DMS153 (cell line): ENCODE measurements at places on chromosomes 12 and 14.
A peak's percentile ranks its signal among the peaks of the same experiment; 100 is the strongest.

- DNase-seq: no peak
These were observed 6.6 kb downstream of the OR9K2 start for GRCh38 chr12:55132816-55133215.

DNA sequence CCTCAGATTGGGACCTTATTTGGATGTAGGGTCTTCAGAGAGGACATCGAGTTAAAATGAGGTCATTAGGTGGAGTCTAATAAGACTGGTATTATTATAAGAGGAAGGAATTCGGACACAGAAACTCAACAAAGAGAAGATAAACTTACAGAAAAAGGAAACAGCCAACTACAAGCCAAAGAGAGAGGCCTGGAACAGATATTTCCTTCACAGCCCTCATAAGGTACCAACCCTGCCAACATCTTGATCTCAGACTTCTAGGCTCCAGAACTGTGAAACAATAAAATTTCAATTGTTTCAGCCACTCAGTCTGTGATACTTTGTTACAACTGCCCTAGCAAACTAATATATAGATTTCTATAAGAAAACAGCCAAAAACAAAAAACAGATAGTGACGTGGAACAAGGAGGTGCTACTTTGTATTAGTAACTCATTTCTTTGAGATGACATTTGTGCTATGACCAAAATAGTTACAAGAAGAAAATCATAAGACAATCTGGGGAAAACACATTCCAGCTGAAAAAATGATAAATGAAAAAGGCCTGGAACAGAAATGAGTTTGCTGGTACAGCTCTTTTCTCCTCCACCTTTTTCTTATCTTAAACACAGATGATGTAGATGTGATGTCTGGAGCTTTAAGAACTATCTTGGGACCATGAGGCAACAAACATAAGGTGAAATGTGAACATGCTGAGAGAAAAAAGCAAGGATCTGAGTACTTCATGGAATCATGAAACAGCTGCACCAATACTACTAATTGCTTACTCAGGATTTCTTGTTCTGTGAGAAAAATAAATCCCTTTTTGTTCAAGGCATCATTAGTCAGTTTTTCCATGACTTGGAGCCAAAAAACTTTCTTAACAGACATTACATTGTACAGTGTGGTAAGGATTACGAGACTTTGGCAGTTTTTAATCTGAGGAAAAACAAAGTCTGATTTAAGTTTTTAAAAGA lies 243.2 kb downstream of the ANO6 start:
- no peak for DNase-seq

GRCh38 chr14:92570674-92571262 lies 57.2 kb downstream of the RIN3 start:
- no peak for DNase-seq

GRCh38 chr12:105748806-105749600 lies 389.8 kb downstream of the NUAK1 start:
- DNase-seq: no peak

GRCh38 chr12:12488823-12489550 lies 73.7 kb downstream of the DUSP16 start:
- no peak for DNase-seq

DNA sequence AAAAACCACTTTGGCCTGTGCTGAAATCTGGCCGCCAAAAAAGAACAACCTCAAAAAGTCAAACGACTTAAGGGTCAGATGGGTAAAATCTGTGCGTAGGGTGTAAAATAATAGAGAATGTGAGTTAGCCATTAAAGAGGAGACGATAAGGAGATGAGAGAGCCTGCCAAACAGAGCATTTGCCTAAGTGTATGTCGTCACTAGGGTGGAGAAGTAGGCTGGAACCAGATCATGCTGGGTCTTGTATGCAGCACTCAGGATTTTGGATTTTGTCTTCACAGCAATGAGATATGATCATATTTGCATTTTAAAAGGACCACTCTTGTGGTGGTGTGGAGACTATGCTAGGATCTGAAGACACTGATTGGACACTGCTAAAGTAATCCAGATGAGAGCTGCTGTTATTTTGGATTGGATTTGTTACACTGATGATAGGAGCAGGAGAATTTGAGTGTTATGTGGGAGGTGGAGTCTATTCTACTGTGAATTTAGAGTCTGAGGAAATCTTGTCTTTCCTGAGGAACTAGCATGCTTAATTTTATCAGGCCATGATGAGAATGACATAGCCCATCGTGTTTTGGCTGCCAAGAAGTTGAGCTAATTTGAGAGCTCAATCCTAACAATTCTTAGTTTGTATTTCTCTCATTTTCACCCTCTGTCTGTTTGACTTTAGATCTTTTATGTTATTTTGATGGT lies 24.8 kb upstream of the DBX2 start:
- DNase-seq: no peak

GRCh38 chr12:51589060-51589459 lies 2.0 kb upstream of the SCN8A start:
- DNase-seq: no peak

- DNase-seq: no peak
These were observed 115.9 kb downstream of the GPR135 start for GRCh38 chr14:59349258-59349701.

- no peak for DNase-seq
These were observed 9.1 kb downstream of the KIF26A start for GRCh38 chr14:104147346-104148125.

GRCh38 chr14:33527023-33527634 lies 423.7 kb downstream of the EGLN3 start:
- no peak for DNase-seq

GRCh38 chr14:57486767-57487379 lies 6.8 kb downstream of the CCDC198 start:
- peak; percentile 12 for DNase-seq

DNA sequence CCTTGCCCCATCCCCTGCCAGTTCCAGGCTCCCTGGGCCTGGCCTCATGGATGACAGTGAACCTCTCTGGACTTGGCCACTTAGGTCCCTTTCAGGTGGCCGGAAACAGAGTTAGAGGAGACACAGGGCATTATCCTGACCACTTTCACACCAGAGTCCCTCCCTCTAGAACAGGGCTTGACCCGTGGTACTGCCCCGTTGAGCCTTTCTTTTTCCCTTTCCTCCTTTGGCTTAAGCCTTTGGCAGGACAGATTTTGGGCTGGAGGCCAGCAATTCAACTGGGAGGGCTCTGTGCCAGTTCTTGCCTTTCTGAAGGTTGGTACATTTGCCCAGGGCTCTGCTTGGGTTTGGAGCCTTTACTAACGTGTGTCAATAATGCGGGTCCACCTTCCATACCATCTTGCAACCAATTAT lies 22.8 kb downstream of the TPCN1 start:
- peak; percentile 18 for DNase-seq

GRCh38 chr12:60123557-60123956 lies 527.7 kb downstream of the SLC16A7 start:
- no peak for DNase-seq

DNA sequence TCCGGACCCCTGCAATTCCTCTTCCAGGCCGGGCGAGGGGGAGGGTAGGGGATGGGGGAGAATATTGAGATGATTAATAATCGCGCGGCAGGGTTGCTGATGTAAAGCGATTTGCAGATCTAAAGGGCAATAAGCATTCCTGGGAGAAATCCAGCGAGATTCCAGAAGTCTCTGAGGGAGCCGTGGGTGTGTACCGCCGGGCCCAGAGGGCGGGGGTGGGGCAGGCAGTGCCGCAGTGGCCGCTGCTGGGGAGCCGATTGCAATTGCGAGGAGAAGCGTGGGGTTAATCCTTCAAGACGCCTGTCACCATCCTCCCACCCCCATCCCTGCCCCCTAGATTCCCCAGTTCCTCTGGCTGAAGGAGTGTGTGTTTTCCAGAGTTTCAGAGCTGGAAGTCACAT lies 16.4 kb downstream of the FOS start:
- no peak for DNase-seq

GRCh38 chr14:33899723-33900341 lies 51.0 kb downstream of the EGLN3 start:
- no peak for DNase-seq

- no peak for DNase-seq
These were observed 165.4 kb upstream of the CRY1 start for GRCh38 chr12:107258780-107259179.

GRCh38 chr12:5317556-5317955 lies 114.4 kb upstream of the NTF3 start:
- no peak for DNase-seq

GRCh38 chr12:112916270-112916669 lies 9.5 kb downstream of the OAS1 start:
- DNase-seq: no peak

DNA sequence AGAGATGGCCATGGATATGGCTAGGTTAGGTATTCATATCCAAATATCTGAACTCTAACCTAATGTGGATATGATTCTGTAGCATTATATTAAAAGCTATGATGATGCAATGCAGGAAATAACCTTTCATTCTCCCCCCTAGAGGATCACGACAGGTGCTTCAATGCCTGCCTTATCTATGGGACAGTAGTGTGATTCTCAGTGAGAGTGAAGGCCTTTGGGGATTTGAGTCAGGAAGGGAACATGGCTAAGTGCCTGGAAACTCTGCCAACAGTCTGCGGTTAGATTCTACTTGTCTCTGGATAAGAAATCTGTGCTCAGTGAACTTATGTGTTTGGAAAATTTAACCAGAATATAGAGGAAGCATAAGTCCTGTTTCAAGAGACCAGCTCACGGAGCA lies 81.8 kb downstream of the SLC38A1 start:
- no peak for DNase-seq

DNA sequence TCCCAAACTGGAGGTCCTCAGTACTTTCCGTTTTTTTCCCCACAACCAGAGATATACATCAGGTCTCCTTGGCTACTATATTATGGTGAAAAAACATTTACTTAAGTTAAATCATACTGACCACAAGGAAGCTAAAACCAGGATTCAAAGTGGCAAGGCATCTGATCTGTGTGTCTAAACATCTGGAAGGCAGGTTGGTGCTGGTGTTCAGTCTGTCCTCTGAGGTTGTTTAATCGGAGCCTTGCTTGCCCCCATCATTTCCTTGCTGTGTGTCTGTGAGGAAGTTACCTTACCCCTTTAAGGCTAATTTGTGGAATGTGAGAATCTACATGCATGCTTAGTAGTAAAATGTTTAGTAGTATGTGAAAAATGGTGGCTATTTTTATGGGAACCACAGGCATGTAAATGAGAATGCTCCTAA lies 75.6 kb downstream of the GALNT4 start:
- DNase-seq: no peak

- DNase-seq: no peak
These were observed 31.3 kb downstream of the CORO1C start for GRCh38 chr12:108699955-108700563.

DNA sequence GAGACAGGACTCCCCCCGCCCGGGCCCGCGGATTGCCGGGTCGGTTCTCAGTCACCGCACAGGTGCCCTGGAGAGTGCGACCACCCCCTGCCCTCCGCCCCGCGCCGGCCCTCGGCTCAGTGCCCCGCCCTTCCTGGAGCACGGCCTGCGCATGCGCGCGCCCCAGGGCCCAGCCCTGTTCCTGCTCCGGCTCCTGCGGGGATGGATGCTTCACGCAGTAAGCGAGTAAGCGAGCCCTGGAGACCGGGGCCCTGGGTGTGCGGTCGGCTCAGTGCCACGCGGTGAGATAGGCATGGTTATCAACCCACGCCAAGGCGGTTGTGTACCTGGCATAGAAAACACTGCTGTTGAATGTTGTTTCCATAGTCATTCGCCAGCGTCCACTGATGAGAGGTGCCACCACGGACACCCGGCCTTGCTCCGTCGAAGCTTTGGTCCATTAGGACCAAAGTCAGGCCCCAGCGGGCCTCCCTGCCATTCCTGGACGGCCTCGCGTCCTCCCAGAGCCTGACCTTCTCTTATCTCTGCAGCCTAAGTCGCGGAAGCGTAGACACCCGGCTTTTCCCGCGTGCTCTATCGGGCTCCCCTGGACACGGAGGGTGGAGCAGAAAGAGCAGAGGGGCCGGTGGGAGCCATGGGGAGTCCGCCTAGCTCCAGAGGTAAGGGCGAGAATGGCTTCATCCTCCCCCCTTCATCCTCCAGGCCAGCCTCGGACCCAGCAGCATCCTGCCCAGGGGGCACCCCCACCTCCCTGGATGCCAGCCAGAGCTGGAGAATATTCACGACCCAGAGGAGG lies 90.6 kb downstream of the PAPOLA start:
- DNase-seq: no peak

- DNase-seq: no peak
These were observed 1.2 kb downstream of the NRDE2 start for GRCh38 chr14:90330203-90331196.

- no peak for DNase-seq
These were observed 16.1 kb downstream of the EML1 start for GRCh38 chr14:99809360-99809759.

GRCh38 chr14:99174081-99174769 lies 97.8 kb downstream of the BCL11B start:
- DNase-seq: no peak

- DNase-seq: no peak
These were observed 272.1 kb downstream of the BCL11B start for GRCh38 chr14:98999901-99000300.

DNA sequence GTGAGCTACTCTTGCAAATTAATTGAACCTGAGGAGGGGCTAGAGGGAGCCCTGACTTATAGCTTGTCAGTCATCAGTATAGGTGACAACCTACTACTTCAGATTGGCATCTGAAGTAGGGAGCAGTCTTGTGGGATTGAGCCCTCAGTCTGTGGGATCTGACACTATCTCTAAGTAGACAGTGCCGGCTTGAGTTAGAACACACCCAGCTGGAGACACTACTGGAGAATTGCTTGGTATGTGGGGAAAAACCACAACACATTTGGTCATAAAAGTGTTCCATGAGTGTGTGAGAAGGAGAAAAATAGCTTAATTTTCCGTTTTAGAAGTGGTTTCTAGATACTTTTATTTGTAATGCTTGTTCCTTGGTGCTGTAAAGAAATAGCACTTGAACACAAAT lies 30.5 kb upstream of the DDHD1 start:
- DNase-seq: no peak

- no peak for DNase-seq
These were observed 43.4 kb upstream of the NR2C1 start for GRCh38 chr12:95116773-95117172.

- no peak for DNase-seq
These were observed 903 bp downstream of the PARPBP start for GRCh38 chr12:102120886-102121285.

DNA sequence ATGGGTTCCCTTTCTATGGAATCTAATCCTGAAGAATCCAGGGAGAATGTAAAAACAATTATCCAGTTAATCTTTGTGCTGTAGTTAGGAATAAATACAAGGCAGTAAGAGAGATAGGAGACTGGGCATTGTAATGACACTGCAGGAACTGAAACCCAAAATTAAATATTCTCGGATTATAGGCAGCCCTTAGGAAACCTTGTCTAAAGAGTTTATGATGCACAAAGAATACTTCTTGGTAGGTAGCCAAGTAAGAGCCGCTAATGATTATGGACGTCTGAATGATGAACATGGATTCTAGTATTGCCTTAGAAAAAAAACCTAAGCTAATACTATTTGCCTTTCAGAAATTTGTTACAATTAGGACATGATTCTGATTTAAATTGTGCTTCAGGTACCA lies 165.4 kb upstream of the LRIG3 start:
- DNase-seq: no peak

GRCh38 chr12:26825459-26826016 lies 7.5 kb downstream of the ITPR2 start:
- DNase-seq: no peak
